PC-3 (cell line): ENCODE measurements at places on chromosomes 16 and 17. TPM values are rescaled to one million over a fixed set of nuclear protein-coding genes. Genes with fewer than 3 reads are reported as not detected.

DNA sequence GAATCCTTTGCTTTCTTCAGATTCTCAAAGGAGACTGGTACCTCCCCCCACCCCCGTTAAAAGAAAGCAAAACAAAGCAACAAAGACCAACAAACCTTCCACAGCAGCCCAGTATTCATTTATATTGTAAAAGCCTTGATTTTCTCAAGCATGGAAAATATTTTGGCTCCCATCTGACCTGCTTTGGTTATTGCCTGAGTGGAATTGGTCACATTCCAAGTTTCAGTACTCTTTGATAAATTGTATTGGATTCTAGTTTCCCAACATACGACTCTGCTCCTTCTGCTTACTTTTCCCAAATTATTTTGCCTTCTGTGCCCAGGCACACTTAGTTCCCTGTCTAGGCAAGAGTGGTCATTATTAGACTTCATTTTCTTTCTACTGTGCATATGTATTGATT, 1.3 kb downstream of the ABCC11 start:
- DNase-seq, result no peak

DNA sequence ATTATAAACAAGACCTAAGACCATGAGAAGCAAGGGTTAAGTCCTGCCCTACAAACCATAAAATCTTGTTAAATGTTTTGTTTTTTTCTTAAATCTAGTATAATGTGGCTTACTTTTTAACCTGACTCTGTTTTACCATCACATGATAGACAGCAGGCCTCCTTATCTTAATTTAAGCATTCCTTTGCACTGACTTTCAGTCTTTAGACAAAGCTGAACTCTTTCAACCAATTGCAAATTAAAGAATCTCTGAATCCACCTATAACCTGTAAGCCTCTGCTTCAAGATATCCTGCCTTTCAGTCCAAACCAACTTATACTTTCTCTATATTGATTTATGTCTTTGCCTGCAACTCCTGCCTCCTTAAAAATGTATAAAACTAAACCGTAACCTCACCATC, 478.5 kb downstream of the GRIN2A start:
- no peak for DNase-seq

- DNase-seq, result no peak
These were observed 143.8 kb downstream of the CLEC16A start for GRCh38 chr16:11088074-11088730.

DNA sequence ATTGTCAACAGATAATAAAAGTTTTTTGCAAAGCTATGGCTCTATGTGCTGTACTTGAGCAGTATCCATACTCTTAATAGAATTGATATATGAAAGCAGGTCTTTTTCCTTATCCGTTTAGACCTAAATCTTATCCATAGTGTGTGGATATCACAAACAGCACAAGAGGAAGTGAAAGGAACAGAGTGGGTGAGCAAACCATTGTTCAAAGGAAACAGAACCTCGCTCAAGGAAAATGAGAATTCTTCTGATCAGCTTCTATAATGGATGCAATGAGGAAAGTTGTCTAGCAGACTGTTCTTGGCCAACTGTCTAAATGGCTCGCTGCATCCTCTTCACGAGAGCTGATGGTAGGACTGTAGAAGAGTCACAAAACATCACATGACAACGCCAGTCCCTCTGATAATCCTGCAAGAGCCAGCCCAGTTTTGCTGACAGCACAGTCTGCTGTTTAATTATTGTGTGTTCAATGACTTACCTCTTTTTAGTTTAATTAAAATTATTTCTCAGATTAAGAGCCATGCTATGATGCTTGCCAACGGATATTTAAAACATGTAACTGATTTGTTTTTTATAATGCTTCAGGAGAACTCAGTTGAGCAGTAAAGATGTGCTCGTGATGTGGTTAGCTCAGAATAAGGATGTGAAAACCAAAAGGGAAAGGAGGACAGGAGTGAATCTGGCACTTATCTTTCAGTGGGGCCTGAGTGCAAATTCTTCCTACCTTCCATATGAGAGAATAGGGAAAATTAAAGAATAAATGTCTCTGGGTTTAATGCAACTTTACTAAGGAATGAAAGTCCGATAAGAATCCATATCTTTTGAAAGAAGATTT, 38.5 kb downstream of the WWOX start:
- DNase-seq, result no peak

- peak; percentile 65 for DNase-seq
These were observed 1.2 kb upstream of the C17orf99 start for GRCh38 chr17:78144736-78145641.

DNA sequence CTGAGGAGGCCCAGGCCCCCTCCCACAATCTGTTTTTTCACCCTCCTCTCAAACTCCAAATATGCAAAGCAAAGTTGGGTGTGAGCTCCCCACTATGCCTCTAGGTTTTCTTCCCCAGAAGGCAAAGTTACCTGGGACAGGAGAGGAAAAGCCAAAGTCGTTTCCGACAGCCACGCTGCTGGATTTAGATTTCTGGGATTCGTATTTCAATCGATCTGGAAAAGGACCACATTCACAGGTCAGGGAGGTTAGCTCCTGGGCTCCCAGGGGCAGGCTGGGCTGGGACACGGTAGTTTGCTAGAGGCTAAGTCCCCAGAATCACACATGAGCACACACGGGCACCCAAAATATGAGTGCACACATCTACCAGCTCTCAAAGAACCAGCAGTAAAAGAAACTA, 21.3 kb upstream of the MRPS23 start:
- DNase-seq, result no peak

Gene SMIM5
- total RNA-seq, result 2.3 and 4.3 TPM in 2 replicates

GRCh38 chr16:14475370-14476139, 154.5 kb downstream of the PARN start:
- peak; percentile 73 for DNase-seq

Gene ZG16
- total RNA-seq, result not detected in 2 replicates

- no peak for DNase-seq
These were observed 1.6 kb downstream of the MPO start for GRCh38 chr17:58279016-58279711.

DNA sequence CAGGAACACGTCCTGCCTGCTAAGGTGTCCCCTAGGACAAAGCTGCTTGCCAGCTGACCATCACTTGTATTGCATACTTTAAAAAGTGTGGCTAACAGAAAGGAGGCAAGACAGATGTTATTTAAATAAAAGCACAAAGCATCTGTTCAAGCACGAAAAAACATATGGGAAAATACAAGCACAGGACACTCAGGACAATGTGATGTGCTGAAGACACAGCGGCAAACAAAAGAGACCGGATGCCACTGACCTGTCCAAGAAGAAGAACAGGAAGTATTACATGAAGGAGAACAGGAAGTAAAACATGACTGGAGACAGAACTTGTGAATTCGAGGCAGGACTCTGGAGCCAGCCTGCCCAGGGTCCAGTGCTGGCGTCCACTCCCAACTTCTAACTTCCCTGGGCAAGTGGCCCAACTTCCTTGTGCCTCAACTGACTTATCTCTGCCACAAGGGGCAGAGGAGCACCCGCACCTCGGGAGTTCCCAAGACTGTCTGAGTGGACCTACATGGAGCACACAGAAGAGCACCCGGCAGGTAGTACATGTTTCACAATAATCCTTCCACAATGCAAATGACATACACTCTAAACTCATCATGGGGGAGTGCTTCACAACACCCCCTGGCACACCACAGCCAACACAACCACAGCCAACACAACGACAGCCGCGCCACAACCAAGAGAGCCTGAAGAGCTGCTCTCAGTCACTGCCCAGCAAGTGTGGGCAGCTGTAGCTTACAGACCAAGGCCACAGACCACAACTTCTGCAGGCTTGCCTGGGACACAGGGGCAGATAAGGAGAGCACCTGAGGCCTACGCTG, 36.6 kb downstream of the ANKRD11 start:
- DNase-seq, result peak; percentile 7

- no peak for DNase-seq
These were observed 40.7 kb downstream of the ACTG1 start for GRCh38 chr17:81471818-81472456.

- no peak for DNase-seq
These were observed 65.9 kb upstream of the AMZ2 start for GRCh38 chr17:68182011-68182306.

Gene KRT36
- not detected in 2 replicates for total RNA-seq

- no peak for DNase-seq
These were observed 17.4 kb upstream of the OR1F1 start for GRCh38 chr16:3170440-3171180.

Gene CDH1
- 100 and 124 TPM in 2 replicates for total RNA-seq

- no peak for DNase-seq
These were observed 150.3 kb upstream of the C17orf78 start for GRCh38 chr17:37225465-37225864.
